ENCODE measurements at places on chromosomes 6 and 20. TPM values are rescaled to one million over a fixed set of nuclear protein-coding genes. Genes with fewer than 3 reads are reported as not detected.

The ADGB gene
- total RNA-seq: 28.8 TPM

The CRISP3 gene
- 0.12 TPM for total RNA-seq

The GOPC gene
- 26.6 TPM for total RNA-seq

The SASH1 gene
- 40.3 TPM for total RNA-seq

Measured in testis (tissue), 5 donors.